Gastroesophageal sphincter (tissue), 4 donors: ENCODE measurements at places on chromosomes 2 and 18. TPM values are rescaled to one million over a fixed set of nuclear protein-coding genes. Genes with fewer than 3 reads are reported as not detected.

The EVA1A gene
- total RNA-seq: not detected

GRCh38 chr2:38911191-38911590 lies 21.5 kb downstream of the ARHGEF33 start:
- no peak for ATAC-seq

- no peak for ATAC-seq
Measured at GRCh38 chr2:237298151-237299118, 115.5 kb downstream of the COL6A3 start.

The SERPINB13 gene
- 0.23 TPM for total RNA-seq

GRCh38 chr2:100812573-100812972 lies 7.4 kb upstream of the NPAS2 start:
- no peak for ATAC-seq

The SPATA3 gene
- total RNA-seq: not detected

GRCh38 chr2:9897846-9898245 lies 53.6 kb upstream of the GRHL1 start:
- ATAC-seq: no peak

The ELOA2 gene
- total RNA-seq: not detected

The TET3 gene
- total RNA-seq: 6.3 TPM

The POTEE gene
- total RNA-seq: not detected

The ANTXR1 gene
- 52.8 TPM for total RNA-seq
